AG20443 (cell line): ENCODE measurements at places on chromosomes 5 and 9.

GRCh38 chr9:124771867-124772679, 962 bp upstream of the NR6A1 start:
- DNase-seq, result peak; percentile 85

- DNase-seq, result peak; percentile 34
These were observed 47.0 kb upstream of the SHC3 start for GRCh38 chr9:89225587-89225986.

DNA sequence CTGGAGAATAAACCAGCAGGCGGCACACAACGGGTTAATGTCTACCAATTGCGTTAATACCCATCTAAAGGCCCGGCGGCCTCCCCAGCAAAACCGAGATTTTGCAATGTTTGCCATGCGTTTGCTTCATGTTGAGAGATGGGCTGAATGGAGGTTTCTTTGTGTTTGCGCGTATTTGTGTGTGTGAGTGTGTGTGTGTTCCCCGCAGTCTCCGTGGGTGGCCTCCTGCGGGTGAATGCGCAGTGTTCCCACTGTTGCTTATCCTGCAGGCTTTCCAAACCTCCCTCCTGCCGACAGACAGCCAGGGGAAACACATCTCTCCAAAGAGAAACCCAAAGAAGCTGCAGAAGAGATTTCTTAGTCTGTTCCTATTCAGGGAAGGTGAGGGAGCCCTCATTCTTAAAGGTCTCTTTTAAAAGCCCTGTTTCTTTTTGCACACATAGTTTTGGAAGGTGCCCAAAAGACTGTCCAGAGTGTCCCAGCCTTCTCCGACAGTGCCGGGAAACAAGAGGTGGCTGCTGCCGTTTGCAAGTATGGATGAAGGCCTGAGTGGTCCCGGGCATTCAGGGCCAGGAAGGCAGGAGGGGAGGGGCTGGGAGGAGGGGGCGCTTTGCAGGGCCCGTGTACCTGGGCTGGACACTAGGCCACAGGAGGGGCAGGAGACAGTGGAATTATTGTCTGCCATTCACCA, 103.8 kb upstream of the ERCC6L2 start:
- peak; percentile 33 for DNase-seq

- no peak for DNase-seq
These were observed 477.0 kb downstream of the CDH10 start for GRCh38 chr5:24167806-24168205.

DNA sequence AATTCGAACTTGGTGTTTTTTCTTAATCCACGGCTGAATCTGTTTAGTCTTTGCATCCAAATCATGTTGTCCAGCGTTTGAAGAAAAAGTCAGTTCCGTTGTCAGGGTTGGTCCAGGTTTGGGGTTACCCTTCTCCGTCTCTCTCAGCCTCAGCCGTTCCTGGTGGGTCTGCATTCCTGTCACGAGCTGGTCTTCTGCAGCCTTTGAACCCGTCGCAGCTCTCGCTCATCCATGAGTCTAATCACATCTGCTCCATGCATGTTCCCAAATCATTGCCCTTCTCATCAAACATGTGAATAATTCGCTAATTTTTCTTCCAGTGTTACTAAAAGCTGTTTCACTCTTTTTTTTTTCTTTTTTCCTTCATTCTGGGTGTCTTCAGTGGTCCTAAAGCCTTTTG, 39.0 kb upstream of the EXOC3 start:
- DNase-seq, result no peak

DNA sequence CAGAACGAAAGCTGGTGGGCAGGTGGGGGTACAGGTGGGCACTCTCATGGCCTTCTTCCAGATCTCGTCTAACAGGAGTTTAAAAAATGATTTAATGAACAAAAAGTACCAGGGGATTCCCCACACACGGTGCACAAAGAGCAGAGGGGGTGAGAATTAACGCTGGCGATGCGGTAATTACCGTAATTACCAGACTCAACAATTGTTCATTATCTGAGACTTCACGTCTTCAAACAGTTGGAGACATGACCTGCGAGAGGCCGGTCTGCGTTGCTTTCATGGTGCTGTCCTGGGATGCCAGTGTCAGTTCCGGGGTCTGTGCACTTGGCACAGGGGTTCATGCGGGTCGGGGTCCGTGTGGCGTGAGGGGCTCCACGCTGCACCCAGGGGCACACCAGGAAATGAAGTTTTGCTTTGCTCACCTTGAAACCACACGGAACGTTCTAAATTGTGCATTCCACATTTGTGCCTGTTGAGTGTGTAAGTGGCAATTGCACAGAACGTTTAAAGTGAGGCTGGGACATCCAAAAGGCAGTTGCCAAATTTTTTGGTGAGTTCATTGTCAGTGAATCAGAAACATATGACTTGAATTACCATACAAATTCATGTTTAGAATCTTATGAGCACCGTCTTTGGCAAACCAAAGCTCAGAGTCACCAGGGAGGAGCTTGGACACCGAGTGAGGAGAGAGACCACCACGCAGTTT, 256.4 kb upstream of the IRX1 start:
- DNase-seq, result peak; percentile 70

GRCh38 chr5:139776861-139777260, 18.7 kb upstream of the PSD2 start:
- DNase-seq, result no peak

- DNase-seq, result no peak
These were observed 420.8 kb upstream of the ACTBL2 start for GRCh38 chr5:57903458-57903857.

DNA sequence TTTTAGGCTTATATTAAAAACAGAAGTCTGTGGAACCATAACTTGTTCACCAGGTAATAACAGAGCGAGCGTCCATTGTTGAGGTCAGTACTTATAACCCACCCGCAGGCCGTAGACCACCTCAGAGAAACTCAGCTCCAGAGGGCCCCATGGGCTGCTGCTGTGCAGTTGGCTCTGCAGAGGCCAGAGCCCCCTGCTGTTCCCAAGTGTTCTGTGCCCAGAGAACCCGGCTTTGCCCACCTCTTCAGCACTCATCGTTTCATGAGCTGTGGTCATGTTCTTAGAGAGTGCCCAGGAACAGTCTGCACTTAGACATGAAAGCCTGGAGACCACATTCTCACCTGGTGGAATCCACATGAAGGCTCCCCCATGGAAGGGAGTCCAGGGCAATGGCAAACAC, 50.4 kb upstream of the SLC2A8 start:
- DNase-seq, result no peak

DNA sequence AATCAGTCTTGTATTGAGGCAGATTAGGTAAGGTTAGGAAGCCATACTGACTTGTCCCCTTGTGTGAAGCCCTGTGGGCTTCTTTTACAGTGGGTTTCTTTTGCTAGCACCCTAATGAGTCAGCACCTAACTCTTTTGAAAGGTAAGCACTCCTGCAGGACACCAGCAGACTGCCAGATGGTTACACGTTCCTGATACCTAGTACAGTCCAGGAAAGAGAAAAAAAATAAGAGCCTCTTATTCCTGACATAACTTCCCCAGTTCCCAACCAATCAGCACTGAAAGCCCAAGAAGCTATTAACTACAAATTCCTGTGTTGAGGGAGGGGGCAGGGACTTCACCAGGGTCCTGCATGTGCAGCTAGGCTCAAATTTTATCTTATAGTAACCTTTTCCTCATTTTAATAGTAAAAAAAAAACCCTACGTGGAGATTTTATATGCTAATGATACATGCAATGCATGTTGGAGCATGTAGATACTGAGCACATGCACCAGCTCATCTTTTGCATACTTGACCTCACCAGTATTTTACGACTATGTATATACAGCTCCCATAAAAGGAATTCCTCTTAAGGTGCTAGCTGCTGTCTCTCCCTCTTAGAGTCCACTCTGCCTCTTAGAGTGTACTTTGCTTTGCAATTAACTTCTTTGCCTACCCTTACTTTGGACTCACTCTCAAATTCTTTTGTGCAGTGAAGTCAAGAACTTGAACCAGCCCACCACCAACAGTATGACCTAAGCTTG, 84.7 kb upstream of the RORB start:
- no peak for DNase-seq

- DNase-seq, result peak; percentile 44
These were observed 791 bp downstream of the SLC2A8 start for GRCh38 chr9:127397646-127398274.

- DNase-seq, result no peak
These were observed 56.1 kb downstream of the LRRTM2 start for GRCh38 chr5:138819081-138819480.

GRCh38 chr9:27373851-27374250, 76.9 kb upstream of the EQTN start:
- DNase-seq, result no peak

DNA sequence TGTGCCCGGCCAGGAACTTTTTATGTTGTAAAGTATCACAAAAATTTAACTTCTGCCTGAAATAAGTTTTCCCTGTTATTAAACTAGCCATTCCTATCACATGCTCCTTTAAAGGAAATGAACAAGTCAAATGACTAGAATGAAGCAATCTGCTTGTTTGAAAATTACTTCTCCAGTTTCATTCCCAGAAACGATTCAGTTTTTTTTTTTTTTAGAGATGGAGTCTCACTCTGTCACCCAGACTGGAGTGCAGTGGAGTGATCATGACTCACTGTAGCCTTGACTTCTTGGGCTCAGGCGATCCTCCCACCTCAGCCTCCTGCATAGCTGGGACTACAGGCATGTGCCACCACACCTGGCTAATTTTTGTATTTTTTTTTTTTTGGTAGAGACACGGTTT, 13.3 kb upstream of the GNG10 start:
- no peak for DNase-seq

- DNase-seq, result peak; percentile 56
These were observed 36.2 kb downstream of the VAV2 start for GRCh38 chr9:133955821-133956411.

- no peak for DNase-seq
These were observed 3.7 kb upstream of the CD274 start for GRCh38 chr9:5446451-5447236.

- DNase-seq, result peak; percentile 70
These were observed 67.5 kb upstream of the MAMDC2 start for GRCh38 chr9:69976152-69976551.

DNA sequence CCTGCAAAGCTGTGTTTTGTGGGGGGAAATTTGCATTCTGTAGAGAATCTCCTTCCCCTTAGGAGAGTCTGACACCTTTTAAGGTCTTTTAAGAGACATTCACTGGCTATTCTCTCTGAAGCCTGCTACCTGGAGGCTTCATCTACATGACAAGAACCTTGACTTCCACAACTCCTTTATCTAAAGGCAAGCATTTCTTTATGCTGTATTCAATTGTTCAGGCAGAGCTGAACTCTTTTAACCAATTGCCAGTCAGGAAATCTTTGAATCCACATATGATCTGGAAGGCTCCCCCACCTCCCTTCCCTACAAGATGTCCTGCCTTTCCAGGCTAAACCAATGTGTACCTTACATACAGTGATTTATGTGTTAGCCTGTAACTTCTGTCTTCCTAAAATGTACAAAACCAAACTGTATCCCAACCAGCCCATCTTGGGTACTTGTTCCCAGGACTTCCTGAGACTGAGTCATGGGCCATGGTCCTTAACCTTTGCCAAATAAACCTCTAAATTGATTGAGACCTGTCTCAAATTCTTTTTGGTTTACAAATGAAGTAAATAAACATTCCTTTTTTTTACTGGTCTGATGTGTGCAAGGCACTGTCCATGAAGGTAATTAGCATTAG, 9.9 kb downstream of the C9orf85 start:
- DNase-seq, result no peak

GRCh38 chr9:137089232-137089947, 2.6 kb downstream of the MAN1B1 start:
- no peak for DNase-seq

DNA sequence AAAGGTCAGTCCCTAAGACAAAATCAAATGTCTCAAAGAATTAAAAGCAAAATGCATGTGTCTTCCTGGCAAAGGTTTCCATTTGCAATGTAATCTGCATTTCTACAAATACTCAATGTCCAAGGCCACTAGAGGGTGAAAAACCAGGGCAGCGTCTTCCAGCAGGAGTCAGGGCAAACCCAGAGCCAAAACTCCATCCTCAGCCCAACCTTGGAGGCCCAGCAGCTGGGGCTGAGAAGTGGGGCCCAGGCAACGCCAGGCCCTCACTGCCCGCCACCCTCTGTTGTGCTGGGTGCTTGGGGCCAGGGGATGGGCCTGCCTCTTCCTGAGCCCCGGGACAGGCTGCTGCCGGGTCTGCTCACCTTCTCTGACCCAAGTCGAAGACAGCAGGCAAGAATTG, 200.1 kb downstream of the PAX5 start:
- DNase-seq, result no peak

- no peak for DNase-seq
These were observed 6.3 kb upstream of the DNAJB5 start for GRCh38 chr9:34983209-34983608.

- DNase-seq, result no peak
These were observed 509.4 kb upstream of the CDH18 start for GRCh38 chr5:20497356-20497755.

DNA sequence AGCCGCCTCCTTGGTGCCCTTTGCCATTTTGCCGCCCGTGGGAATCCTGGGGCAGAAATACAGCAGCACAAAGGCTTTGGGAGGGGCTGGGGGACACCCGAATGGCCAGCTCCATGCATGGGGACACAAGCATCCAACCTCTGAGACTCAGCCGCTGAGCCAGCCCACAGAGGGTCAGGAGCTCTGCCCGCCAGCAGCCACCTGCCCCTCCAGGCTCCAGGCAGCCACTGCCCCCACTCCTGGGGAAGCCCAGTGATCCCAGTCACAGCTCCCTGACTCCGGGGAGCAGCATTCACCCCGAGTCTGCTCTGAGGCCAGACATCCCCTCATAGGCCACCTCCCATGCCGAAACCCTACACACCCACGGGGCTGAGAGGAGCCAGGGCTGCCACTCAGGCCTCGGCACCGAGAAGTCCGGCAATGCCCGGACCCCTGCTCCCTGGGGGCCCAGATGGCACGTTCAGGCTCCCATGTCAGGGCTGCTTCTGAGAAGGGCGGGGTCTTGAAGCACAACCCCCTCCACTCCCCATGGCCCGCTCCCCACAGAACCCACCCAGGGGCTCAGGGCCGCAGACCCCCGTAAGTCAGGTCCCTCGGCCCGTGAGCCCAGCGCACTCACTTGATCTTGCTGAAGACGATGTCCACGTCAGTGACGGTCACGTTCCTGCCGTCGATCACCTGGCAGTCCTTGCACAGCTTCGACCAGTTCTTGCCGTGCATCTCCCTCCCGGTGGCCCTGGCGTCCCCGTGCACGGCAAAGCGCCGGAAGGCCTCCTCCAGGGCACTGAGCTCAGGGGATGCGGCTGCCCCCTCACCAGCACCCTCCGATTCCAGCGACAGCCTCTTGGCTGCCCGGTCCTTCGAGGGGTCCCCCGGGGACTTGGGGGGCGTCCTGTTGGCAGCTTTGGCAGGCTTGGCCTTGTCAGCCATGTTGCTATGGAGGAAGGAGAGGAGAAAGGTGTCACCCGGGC, 15.7 kb downstream of the TPPP start:
- DNase-seq, result no peak
